ENCODE measurements at places on chromosomes 2 and 18. TPM values are rescaled to one million over a fixed set of nuclear protein-coding genes. Genes with fewer than 3 reads are reported as not detected.
A peak's percentile ranks its signal among the peaks of the same experiment; 100 is the strongest.

Gene ALLC
- total RNA-seq, result not detected

Gene HJURP
- 31.7 TPM for total RNA-seq

Gene TSGA10
- total RNA-seq, result 3.6 TPM

Gene PDCL3
- total RNA-seq, result 27.2 TPM

DNA sequence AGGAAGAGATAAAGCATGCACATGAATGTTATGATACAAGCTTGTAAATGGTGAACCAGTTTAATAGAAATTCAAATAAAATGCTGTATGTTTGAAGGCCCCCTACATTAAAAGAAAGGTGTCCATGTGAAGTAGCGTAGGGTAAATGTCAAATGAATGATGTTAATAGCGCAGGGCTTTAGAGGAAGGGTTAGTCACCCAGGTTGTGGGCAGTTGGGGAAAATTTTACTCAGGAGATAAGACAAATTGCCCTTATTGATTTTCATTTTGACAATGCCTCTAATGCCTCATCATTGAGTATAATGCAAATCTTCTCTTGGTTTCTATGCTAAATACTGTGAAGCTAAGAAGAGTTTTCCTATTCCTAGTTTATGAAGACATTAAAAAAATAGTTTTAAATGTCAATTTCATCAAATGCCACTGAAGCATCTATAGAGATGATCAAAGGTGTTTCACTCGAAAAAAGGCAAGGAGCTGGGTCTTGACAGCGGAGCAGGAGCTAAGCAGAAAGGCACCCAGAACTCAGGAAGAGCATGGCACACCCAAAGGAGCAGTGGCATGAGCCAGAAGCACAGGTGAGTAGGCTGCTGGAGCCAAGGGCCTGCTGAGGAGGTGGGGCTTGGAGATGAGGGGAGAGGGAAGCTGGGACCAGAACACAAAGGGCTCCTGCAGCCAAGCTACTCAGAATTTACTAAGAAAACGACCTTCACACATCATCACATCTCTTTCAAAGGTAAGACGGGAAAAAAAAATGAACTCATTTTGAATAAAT lies 129.3 kb upstream of the ACKR3 start:
- DNase-seq, result no peak

DNA sequence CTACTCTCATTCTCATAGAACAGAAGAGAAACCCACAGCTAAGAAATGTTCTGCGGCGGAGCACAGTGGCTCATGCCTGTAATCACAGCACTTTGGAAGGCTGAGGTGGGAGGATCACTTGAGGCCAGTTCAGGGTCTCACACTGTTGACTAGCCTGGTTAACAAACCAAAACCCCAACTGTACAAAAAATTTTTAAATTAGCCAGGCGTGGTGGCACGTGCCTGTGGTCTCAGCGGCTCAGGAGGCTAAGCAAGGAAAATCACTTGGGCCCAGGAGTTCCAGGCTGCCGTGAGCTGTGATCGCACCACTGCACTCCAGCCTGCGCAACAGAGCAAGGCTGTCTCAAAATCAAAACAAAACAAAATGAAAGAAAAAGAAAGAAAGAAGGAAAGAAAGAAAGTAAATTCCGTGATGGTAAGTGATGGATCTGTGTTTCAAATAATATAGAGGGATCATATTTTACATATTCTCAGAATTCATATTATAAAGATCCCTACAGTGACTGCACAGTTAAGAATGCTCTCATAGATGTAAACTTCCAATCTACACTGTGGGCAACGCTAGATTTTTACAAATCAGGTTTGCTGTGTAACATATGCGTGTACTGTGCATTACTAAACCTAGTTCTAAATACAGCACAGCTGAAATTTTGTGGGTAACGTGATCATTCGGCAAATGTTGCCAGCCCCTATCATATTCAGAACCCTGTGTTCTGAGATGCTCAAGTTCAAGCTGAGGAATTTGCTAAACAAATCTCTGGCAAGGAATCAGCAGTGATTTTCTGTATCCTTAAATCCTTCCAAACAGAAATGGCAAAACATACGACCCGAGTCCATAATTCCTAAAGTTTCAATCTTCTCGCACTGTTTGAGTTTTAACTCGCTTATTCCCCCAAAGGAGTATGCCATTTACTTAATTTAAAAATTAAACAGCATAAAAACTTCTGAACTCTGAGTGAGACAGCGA lies 1.2 kb upstream of the RAB12 start:
- DNase-seq, result no peak

GRCh38 chr2:102112271-102112670 lies 30.3 kb upstream of the IL1R1 start:
- no peak for DNase-seq

- DNase-seq, result peak; percentile 79
Observed at GRCh38 chr2:62304429-62305417, 108.8 kb downstream of the B3GNT2 start.

Data from PC-3 (cell line).